GM13977 (cell line): ENCODE measurements at places on chromosomes 5 and 9.

DNA sequence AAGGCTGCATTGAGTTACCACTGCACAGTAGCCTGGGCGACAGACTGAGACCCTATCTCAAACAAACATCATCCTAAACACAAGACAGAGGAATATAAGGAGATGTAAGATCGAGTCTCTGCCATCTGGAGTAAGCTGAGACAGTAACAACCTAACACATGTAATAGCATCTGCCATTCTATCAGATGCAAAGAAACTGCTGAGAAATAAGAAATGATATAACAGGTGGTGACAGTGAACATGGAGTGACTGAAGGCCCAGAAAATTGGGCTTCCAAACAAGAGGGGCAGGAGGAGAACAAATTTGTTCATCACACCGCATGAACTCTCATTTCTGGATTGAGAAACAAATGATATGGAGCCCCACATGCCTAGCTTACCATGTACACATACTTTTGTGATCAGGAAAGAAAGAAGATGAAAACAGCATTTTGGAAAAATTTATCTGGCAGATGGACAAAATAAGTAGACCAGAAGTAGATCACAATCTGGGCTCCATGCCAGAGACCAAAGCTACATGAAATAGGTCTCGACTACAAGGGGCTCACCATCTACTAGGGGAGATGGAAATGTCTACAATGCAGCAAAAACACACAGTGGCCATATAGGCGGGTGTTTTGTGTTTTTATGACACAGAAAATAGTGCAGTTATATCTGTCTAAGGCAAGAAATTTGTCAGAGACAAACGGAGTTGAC, 45.5 kb downstream of the ECPAS start:
- DNase-seq: no peak

- DNase-seq: no peak
These were observed 25.8 kb downstream of the UGT3A2 start for GRCh38 chr5:36040651-36041536.

- DNase-seq: no peak
These were observed 56.3 kb downstream of the INSYN2B start for GRCh38 chr5:169923988-169924387.

DNA sequence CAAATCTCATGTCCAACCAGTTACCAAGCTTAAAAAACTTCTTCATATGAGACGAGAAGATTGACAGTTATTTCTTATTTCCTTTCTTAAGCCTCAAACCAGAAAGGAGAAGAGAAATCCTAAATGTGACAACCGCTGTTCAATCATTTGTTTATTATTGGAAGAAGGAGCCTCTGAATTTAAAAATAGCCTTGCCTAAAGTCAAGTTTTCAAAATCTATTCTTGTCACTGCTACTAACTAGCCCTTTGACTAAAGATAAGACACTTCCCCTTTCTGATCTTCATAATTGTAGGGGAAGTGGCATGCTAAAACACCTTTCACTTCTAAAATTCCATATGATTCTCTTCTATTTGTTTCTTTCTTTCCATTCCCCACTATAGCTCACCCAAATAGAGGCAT, 106.2 kb upstream of the EMB start:
- peak; percentile 4 for DNase-seq

- no peak for DNase-seq
These were observed 50.2 kb upstream of the DAB2IP start for GRCh38 chr9:121601194-121601593.

DNA sequence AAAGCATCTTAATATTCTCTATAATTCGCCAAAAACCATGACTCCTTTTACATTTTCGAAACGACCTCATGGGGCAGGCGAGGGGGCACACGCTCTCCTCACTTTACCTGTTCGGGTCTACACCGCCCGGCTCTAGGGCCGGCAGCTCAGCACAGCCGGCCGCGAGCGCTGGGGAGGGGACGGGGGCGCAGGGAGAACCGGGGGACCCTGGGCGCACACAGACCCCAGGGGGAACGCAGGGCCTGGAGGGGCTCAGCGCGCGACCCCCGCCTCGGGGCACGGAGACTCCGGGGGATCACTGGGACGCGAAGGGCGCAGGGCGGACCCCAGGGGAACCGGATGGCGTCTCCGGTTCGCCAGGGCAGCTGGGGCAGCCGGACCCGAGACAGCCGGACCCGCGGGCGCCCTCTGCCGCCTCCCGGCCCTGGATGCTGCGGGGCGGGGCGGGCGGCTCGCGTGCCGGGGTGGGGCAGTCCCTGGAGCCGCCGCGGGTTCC, at the start of gene AHRR:
Gene AHRR, plus strand, starts transcription at position 485 of the 496 bp plus-strand sequence. CDS start 22,189 bp downstream, outside the sequence.
- peak; percentile 92 for DNase-seq

DNA sequence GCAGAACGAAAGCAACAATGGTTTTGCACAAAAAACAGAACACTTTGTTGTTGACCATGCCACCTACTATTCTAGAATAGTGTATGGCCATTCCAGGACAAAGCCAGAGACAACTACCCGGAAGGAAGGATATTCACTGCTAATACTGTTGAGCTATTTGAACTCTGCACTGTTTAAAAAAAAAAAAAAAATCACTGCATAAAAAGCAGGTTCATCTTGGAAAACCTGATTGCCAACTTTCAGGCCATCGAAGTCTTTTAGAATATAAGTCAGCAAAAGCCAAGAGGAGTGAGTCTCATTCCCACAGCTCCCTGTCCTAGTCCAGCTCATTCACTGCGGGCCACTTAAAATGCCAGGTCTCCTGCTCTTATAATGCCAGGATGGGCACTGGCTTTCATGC, 4.0 kb downstream of the ENC1 start:
- no peak for DNase-seq
